ENCODE measurements at places on chromosomes 12 and 14.
A peak's percentile ranks its signal among the peaks of the same experiment; 100 is the strongest.

DNA sequence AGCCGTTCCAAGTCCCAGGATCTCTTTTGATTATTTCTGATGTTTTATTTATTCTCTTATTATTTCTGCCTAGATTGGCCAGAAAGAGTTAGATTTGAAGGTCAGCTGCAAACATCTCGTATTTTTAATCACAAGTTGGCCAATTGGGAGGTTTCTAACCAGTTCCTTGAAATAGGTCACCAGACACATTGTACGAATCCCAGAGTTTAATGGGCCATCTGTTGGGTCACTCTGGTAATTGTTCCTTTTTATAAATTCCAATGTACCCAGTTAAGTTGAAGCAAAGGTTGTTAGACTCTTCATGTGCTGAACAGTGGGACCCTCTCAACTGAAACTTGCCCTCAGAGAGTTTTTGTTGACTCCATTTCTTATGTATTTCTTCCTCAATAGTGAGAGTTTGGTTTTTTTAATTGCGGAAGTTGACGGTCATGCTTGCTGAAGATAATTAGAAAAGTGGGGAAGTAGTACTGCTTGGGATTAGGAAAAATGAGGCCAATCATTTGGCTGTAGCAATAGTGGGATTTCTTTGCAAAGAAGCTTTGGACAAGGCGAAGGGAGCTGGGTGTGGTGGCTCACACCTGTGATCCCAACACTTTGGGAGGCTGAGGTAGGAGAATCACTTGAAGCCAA, 382.7 kb upstream of the RGS6 start:
- DNase-seq, result no peak

DNA sequence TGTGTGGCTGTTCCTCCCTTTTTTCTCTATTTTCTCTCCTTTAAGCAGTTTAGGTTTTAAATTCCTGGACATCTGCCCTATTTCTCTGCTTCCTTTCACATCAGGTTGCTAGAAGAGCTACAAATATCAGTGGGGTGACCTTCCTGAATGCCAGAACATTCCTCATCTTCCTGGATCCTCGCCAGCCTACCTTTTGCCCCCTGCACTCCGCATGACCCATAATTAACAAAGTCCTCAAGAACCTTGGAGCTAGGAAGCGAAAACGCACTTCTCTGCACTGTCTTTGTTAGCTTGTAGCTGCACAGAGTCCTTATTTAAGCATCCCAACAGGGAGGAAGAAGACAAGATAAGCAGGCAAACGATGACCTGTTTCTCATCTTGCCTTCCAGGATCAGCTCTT, 30.5 kb downstream of the VDR start:
- no peak for DNase-seq

DNA sequence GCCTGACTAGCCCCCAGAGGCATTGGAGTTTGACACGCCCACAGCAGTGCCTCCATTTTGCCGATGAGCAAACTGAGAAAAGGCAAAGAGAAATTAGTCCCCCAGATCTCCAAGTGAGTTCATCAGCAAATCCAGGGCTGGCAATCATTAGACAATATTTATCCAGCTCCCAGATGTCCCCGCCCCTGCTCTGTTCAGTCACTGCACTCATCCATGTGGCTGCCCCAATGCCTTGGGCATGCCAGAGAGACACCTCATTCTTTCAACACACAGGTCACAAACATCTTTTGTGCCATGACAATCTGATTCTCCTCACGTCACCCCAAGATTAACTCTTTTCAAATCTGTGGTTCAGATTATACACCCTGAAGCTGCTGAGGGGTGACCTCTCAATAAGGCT, 43.5 kb downstream of the DPF3 start:
- no peak for DNase-seq

GRCh38 chr12:57127101-57127725, 1.1 kb upstream of the LRP1 start:
- DNase-seq, result peak; percentile 74

DNA sequence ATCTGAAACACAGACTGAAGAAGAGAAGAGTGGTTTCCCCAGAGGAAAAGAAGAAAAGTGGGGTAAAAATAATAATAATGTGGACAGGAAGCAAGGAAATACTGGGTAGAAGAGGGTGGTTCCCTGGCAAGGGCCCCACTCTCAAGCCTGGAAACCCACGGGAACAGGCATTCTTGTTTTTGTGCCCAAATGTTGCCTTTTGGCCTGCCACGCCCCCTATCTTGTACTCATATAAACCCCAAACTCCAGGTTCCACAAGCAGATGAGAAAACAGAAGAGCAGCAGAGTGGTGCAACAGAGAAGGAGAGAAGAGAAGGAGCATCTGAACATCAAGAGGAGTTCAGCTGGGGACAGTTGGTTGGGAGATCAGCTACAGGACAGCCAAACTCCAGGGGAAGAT, 51.2 kb downstream of the NDUFA12 start:
- DNase-seq, result no peak

- no peak for DNase-seq
Observed at GRCh38 chr12:79766705-79767464, 76.1 kb upstream of the PAWR start.

DNA sequence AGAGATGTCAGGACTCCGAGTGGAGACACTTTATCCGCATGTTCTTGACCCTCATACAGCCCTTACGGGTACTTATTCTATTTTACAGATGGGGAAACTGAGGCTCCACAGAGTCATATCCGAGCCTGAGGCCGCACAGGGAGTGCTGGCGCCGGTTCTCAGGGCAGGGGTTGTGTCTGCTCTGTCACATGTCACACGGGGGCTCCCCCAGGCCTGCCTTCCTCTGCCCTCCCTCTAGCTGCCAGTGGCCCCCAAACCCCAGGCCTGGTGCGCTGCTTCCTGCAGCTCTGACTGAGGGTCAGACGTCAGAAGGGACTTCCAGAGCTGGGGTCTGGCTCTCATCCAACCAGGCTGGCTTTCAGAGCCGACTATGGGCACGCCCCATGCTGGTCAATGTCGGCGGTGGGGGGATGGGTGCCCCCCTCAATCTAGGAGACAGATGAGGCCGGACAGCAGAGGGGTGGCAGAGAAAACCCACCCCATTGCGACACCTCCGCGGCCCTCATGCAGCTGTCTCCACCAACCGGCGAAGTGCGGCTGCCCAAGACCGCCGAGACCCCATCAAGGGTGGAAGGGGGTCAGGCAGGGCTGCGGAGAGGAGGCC, 811 bp upstream of the INF2 start:
- peak; percentile 49 for DNase-seq

DNA sequence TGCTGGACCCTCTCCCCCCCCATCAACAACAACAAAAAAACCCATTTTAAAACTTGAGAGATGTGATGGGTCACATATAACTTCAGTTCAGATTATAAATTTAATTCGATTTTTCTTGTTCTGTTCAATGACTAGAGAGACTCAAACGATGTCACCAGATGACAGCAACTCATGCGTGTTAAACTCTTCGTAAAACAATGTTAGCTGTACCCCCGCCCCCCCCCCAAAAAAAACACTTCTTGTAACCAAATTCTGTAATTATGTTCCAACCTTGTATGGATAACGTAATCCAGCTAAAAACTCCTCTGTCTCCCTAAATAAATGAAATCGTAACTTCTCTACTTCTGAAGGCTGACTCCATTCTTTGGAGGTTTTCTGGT, 614 bp upstream of the NACA start:
- no peak for DNase-seq

All from BE2C (cell line).